ENCODE measurements at places on chromosomes 11 and 22. TPM values are rescaled to one million over a fixed set of nuclear protein-coding genes. Genes with fewer than 3 reads are reported as not detected.

The NPTXR gene
- 8.7 TPM for total RNA-seq

The ZMAT5 gene
- total RNA-seq = 19.1 TPM

The MIAT gene
- total RNA-seq = 0.27 TPM

The TH gene
- total RNA-seq = not detected

The USP28 gene
- 12.1 TPM for total RNA-seq

The HTR3A gene
- not detected for total RNA-seq

The RCOR2 gene
- total RNA-seq = 1.1 TPM

The AGBL2 gene
- total RNA-seq = 1.4 TPM

The LMO2 gene
- 0.36 TPM for total RNA-seq

The LRP4 gene
- 7.4 TPM for total RNA-seq

The PATE2 gene
- not detected for total RNA-seq

The DEFB108B gene
- not detected for total RNA-seq

The CCDC88B gene
- total RNA-seq = 11.4 TPM

The FGF4 gene
- total RNA-seq = not detected

The ACR gene
- not detected for total RNA-seq

The IRAG1 gene
- 0.06 TPM for total RNA-seq

The PDGFD gene
- 6.1 TPM for total RNA-seq

The FDXACB1 gene
- total RNA-seq = 1.5 TPM

The OR2AT4 gene
- total RNA-seq = not detected

The KRTAP5-7 gene
- not detected for total RNA-seq

The RFPL3 gene
- not detected for total RNA-seq

The MYRF gene
- total RNA-seq = 14.2 TPM

The RIMBP3B gene
- total RNA-seq = 0.71 TPM

The TRIM48 gene
- not detected for total RNA-seq

The SMC1B gene
- not detected for total RNA-seq

The MAPK8IP1 gene
- total RNA-seq = 5.3 TPM

The CRYAB gene
- 23.1 TPM for total RNA-seq

The GRIK4 gene
- not detected for total RNA-seq

The PKP3 gene
- total RNA-seq = 41.0 TPM

The FJX1 gene
- 36.0 TPM for total RNA-seq

The OR2D2 gene
- total RNA-seq = not detected

The CSKMT gene
- 16.3 TPM for total RNA-seq

The CHEK1 gene
- total RNA-seq = 34.0 TPM

The MPPED2 gene
- total RNA-seq = not detected

The MCHR1 gene
- total RNA-seq = not detected

The PRRG4 gene
- total RNA-seq = 1.8 TPM

The GTPBP1 gene
- total RNA-seq = 9.7 TPM

The SLC43A1 gene
- total RNA-seq = 2.1 TPM

The KRTAP5-9 gene
- not detected for total RNA-seq

The ANO1 gene
- total RNA-seq = 2.1 TPM

The BATF2 gene
- total RNA-seq = 0.80 TPM

The SMPD1 gene
- 11.4 TPM for total RNA-seq

The OR52H1 gene
- total RNA-seq = not detected

All from A549 treated with Mapracorat at 1 μM for 4 hours (cell line).